Activated CD8-positive, alpha-beta memory T cell treated with anti-CD3 and anti-CD28 coated beads for 1 hour (primary cell): ENCODE measurements at places on chromosomes 3 and 15.

DNA sequence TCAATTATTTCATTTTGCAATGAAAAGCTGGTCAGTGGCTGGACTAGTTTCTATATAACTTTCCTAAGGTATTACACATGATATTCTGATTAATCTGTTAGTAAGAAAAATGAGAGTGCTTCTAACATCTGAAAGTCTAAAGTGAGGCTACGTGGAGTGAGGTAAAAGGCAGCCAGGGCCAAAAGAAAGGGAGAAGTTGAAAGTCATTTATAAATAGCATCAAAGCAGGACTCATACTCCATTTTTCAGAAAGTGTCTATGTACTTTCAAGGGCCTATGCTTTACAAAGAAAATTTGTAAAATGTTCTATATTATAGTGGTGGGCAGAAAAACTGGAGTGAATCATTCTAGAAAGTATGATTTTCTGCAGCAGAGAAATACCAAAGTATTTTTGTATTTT, 80.0 kb downstream of the CSNK1G1 start:
- no peak for DNase-seq

DNA sequence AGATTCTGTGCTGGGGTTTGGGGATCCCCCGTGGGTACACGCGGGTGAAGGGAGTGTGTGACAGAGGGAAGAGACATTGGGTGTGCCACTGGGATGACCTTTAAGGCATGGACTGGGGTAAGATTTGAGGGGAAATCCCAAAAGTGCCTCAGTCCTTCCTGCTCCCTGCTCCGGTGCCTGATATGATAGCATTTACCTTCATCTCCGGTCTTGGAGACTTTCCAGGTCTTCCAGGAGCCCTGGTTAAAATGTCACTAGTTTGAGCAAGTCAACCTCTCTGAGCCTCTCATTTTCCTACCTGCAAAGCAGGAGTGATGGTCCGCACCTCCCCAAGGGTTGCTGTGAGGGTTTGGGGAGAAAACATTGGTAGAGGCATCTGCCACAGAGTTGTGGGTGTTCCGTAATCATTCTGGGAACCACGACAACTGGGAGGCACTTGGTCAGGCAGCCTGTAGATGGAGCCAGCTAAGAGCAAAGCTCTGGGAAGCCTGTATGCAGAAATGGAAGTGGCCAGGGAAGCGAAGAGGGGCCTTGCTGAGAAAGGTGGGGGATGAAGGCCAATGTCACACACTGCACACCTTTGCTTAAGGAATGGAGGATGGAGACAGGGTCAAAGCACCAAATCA, 33.9 kb upstream of the KIF23 start:
- DNase-seq, result no peak

GRCh38 chr3:72187131-72187530, 402.2 kb upstream of the PROK2 start:
- DNase-seq, result no peak

DNA sequence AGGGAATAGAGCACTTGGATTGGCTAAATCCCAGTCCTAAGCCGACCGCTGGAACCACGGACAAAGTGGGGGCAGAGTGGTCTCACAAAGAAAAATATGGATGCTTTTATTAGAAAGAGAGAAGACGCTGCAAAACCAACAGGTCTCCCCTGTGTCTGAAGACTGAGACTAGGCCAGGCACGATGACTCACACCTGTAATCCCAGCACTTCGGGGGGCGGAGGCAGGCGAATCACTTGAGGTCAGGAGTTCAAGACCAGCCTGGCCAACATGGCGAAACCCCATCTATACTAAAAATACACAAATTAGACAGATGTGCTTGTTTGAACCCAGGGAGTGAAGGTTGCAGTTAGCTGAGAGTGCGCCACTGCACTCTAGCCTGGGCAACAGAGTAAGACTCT, 61.8 kb downstream of the ZDHHC19 start:
- no peak for DNase-seq

GRCh38 chr3:133835961-133836360, 30.3 kb downstream of the SRPRB start:
- no peak for DNase-seq
